Activated naive CD8-positive, alpha-beta T cell treated with anti-CD3 and anti-CD28 coated beads, Interleukin-2, amount 10 ng/mL, durations not matched to agents 7 days and 5 days (primary cell): ENCODE measurements at places on chromosomes 6 and 20.

GRCh38 chr6:13615792-13616120 lies 621 bp downstream of the NOL7 start:
- DNase-seq: peak; percentile 65

DNA sequence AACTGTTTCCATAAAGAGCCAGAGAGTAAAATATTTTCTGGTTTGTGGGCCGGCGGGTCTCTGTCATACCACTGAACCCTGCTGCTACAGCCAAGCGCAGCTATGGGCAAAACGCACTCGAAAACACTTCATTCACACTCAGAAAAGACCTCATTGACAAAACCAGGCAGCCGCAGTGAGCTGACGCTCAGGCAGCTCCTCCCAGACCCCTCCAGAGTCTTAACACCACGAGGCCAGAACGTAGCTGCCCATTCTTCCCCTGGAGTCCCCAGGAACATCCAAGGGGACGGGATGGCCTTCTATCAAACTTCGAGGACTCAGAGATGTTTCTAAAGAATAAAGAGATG lies 35.6 kb upstream of the ZBP1 start:
- DNase-seq: peak; percentile 25

GRCh38 chr20:38897267-38897666 lies 28.9 kb upstream of the FAM83D start:
- DNase-seq: no peak

GRCh38 chr20:51023617-51024155 lies 779 bp upstream of the KCNG1 start:
- no peak for DNase-seq

DNA sequence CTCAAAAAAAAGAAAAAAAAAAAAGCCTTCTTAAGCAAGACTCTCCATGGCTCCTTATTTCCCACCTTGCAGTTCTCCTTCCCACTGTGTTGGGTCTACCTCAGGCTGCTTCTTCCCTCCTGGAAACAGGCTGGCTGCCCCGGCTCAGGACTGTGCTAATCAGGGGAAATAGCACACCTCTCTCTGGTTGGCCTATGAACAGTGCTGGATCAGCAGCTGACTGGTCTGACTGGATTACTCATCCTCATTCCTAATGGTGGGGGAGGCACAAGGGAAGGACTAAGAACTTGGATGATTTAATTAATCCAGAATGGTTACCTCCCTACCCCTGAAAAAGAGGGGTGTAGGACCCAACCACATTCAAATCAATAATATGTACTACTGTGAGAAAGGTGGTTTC lies 3.9 kb upstream of the SRSF3 start:
- no peak for DNase-seq

DNA sequence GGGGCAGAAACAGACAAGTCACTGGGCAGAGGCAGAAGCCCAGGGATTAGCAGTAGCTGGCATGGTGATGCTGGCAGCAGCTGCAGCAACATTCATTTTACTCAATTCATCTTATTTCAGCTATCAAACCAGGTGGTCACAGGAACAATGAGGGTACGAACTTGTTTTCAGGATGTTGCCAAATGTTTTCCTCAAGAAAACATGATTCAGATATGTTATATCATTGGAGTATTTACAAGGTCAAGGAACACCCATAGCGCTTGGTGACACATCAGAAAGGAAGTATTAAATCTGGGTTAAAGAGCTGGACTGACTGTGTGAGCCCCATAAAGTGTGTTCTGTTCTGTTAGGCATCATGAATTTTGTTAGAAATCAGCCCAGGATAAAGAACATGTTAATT lies 456.9 kb upstream of the ID4 start:
- no peak for DNase-seq

- no peak for DNase-seq
These were observed 52.7 kb downstream of the EBF4 start for GRCh38 chr20:2745060-2745910.
